ENCODE measurements at places on chromosomes 11 and 22.
A peak's percentile ranks its signal among the peaks of the same experiment; 100 is the strongest.

- no peak for DNase-seq
Measured at GRCh38 chr11:78633516-78634310, 59.0 kb upstream of the NARS2 start.

- DNase-seq = no peak
Measured at GRCh38 chr22:37267661-37268413, 14.5 kb upstream of the CYTH4 start.

GRCh38 chr22:35649636-35650250 is 1.5 kb downstream of the APOL6 start:
- no peak for DNase-seq

DNA sequence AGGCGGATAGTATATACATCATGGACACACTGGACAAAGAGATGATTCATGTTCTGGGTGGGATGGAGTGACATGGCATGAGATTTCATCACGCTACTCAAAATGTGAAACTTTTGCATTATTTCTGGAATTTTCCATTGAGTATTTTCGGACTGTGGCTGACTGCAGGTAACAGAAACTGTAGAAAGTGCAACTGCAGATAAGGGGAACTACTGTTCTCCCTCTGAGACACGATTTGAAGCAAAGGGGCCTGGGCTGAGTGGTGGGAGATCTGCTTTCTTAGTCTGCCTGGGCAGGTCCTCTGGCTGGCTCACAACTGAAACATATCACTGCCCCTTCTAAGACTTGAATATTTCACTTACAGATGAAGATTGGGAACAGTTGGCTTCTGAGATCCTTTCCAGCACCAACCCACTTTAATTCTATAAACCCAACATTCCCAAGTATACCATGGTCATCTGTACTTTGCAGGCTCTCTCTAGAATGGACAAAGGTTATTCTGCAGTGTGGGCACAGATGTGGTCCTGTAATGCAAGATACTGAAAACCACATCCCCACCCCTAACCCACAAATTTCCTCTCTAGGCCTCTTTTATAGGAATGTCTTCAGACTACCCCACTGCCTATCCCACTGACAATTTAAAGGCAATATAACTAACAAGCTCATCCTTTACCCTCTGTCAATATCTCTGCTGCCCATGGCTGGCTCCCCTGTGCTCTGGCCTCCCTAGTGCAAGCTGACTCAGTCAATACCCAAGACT is 121.1 kb downstream of the KCNC1 start:
- no peak for DNase-seq

DNA sequence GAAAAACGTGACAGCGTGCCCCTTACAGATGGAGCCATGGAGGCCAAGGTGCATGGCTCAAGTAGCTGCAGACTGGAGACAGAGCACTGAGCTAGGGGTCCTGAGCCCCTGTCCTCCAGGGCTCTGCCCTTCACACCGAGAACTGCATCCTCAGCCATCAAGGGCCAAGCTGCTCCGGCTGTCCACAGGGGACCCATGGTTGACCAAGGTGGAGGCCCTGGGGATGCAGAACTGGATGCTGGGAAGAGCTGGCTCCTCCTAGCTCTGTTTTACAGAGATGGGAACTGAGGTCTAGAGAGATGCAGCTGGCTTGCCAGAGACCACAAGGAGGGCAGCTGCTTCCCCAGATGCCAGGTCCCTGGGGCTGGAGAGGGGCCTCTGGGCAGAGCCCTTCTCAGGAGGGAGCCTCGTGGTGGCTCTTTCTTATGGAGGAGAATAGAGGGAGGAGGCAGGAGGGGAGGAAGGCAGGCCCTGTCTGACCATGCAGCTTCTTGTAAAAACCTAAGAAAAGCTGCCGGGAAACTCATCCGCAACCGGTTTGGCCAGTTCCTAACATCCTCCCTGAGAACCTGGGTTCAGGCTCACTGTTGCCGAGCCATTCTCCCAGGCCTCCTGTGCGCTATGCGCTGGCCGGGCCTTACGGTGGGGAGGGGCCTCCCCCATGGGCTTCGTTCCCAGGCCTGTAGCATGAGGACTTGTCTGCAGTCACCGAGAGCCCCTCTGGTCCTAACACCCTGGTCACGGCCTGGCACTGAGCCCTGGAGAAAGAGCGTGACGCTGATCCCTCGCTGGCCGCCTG is 80.6 kb downstream of the WNT7B start:
- no peak for DNase-seq

DNA sequence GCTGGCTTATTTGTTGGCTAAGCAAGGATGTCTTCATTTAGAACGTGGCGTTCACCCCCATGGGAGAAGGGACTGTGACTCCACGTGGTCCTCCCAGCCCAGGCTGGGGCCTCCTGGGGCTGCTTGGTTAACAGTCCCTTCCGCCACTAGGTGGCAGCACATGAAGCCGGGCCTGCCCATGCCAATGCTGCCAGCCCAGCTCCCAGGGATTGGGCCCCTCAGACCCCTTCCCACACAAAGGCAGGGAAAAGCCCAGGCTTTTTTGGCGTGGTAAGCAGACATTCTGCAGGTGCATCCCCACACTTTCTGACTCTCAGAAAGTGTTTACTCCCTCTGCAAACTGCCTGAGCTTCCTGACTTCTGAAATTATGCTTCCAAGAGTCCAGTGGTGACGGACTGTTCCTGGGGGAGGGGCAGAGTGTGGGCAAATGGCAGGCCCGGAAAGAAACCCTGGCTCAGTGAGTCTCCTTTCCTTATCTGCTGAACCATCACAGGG is 3.1 kb downstream of the CBX6 start:
- DNase-seq = peak; percentile 87

GRCh38 chr11:63567044-63567840 is 4.1 kb upstream of the PLAAT2 start:
- peak; percentile 53 for DNase-seq

DNA sequence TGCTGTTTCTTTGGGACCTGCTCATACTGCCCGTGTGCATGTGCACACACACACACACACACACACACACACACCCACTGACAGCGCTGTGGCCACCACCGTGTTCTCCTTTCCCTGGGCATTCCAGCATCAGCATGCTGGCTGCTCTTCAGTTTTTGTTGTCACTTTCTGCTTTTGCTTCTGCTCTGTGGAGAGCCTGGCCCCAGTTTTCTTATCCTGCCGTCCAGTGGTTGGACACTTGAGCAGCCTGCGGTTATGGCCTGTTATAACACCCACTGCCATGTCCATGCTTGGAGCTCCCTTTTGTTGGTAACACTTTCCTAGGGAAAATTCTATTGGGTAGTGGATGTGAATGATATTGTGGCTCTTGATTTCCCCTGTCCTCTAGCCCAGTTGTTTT is 83.6 kb downstream of the OSBP2 start:
- no peak for DNase-seq

DNA sequence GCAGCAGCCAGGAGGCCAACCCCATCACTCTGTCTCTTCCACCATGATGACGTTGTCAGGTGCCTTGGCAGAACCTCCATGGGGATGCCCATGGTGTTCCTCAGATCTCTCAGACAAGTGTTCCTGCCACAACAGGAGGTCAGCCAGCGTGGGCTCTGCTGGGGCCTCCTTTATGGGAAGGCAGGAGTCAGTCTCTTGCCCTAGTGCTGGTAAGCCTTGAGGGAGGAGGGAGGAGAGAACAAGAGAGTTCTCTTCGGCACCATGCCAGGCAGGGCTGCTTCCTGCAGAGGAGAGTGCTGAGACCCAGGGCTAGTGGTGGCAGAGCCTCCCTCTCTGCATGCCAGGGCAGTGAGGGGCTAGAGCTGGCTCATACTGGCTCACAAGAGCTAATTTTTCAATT is 32.5 kb downstream of the GNAZ start:
- no peak for DNase-seq

GRCh38 chr11:71358122-71358728 is 90.0 kb downstream of the DHCR7 start:
- DNase-seq = no peak

GRCh38 chr11:122917311-122917710 is 34.8 kb downstream of the JHY start:
- no peak for DNase-seq

GRCh38 chr11:62137881-62138629 is 14.2 kb downstream of the INCENP start:
- DNase-seq = no peak

- no peak for DNase-seq
Measured at GRCh38 chr11:32326522-32326921, 108.8 kb downstream of the WT1 start.

DNA sequence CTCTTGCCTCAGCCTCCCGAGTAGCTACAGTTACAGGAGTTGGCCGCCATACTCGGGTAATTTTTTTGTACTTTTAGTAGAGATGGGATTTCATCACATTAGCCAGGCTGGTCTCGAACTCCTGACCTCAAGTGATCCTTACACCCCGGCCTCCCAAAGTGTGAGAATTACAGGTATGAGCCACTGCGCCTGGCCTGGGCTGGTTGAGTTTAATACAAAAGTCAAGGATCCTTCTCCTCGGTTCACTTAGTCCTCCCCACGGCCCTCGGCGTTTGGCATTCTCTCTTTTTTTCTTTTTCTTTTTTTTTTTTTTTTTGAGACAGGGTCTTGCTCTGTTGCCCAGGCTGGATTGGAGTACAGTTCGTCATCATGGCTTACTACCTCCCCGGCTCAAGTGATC is 33.0 kb downstream of the MCHR1 start:
- no peak for DNase-seq

- no peak for DNase-seq
Measured at GRCh38 chr11:113147249-113147648, 167.1 kb upstream of the TTC12 start.

GRCh38 chr11:57491371-57492061 is 24.0 kb downstream of the SLC43A1 start:
- DNase-seq = peak; percentile 56

GRCh38 chr11:75813124-75813523 is 1.9 kb upstream of the UVRAG start:
- DNase-seq = no peak

- no peak for DNase-seq
Measured at GRCh38 chr11:61107888-61108287, 5.6 kb downstream of the CD5 start.

GRCh38 chr11:65225279-65226102 is 36.3 kb upstream of the POLA2 start:
- DNase-seq = no peak

DNA sequence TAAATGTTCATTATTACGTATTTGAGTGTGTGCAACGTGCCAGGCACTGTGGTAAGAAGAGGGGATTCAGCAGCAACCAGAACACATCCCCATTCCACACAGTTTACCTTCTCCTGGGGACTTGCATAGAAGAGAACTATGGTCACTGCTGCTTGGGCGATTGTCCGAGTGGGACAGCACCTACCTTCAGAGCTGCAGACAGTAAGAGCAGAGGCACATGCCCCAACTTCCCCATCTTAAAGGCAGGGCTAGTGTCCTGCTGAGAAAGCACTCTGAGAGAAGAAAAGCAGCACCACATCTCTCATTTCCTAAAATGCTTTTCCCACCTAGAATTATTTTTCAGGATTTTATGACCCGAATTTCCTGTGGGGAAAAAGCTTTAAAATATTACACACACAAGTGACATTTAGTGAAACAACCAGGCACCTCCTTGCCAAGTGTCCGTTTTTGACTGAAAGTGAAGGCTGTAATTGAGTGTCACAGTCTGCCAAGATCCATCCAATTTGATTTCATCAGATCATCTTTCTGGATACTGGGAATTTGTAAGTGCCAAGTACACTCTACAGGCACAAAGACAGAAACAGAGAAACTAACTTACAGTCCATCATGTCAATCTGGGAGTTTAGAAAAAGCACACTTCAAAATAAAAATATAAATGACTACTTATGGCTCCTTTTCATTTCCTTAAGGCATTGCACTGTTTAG is 24.6 kb downstream of the TRAF6 start:
- no peak for DNase-seq

GRCh38 chr11:35487532-35488078 is 37.8 kb downstream of the PAMR1 start:
- DNase-seq = no peak

DNA sequence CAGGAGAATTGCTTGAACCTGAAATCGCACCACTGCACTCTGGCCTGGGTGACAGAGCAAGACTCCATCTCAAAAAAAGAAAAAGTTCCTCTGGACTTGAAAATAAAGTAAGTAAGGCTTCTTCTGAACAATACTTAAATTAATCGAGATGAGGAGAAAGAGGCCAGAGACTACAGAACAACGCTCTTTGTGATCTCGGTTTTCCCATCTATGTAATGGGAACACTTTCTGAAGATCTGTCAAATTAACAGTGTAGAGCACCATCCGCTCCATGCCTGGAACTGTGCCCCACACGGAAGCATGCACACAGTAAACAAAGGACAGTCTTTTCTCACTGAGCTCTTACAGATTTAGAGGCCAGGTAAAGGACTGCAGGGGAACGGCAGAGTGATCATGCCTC is 9.1 kb downstream of the AP1B1 start:
- DNase-seq = no peak

DNA sequence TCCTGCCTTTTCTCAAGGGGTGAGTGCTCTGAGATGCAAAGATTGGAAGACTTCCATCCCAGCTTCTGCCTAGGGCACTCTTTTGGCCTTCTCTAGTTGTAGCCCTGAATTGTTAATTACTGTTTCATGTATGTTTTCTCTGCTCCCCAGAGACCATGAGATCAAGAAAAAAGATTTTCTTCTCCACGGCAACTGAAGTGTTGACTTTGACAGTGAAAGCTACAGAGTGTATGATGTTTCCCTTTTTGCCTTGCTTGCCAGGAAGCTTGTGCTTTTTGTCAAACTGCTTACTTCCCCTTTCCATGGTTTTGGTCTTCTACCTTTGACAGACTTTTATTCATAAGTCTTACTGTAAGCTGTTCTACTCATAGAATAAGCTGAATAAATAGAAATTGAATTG is 23.3 kb upstream of the EIF3D start:
- no peak for DNase-seq

DNA sequence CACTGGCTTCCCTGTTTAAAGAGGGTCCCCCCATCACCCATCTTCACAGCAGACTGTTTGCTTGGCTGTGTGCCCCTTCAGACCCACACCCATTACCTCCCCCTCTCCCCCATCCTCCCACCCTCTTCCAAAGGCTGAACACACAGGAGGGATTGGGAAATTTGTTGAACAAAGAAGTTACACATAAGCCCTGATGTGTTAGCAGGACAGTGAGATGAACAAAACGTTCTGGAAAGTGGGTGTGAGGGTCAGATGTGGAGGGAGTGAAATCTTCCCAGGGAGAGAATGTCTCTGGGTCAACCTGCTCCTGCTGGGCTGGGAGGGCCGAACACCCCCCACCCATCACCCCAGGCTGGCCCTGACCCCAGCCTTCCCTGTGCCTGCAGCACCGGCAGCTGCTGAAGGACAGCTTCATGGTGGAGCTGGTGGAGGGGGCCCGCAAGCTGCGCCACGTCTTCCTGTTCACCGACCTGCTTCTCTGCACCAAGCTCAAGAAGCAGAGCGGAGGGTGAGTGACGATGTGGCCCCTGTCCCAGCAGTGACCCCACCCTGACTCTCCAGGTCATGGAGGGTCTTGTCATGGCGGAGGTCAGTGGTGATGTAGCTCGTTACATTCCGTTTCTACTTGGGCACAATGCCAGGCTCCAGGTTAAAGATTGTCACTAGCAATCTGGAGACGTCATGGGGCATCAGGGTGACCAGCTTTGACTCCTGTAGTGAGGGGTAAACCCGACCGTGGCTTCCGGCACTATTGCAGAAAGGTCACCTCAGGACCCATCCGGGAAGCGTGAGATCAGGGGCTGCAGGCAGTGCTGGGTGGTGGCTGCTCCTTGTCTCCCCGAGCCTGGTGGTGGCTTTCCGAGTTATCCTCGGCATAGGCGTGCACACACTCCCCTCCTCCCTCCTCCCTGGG is 103.5 kb downstream of the BCR start:
- no peak for DNase-seq

Measured in urothelium cell line (cell line).